ENCODE measurements at places on chromosomes 16 and 17. TPM values are rescaled to one million over a fixed set of nuclear protein-coding genes. Genes with fewer than 3 reads are reported as not detected.

ZP2 gene
- total RNA-seq = 0.27 TPM

MT3 gene
- total RNA-seq = 4.0 TPM

MYO15A gene
- 1.1 TPM for total RNA-seq

KRT31 gene
- total RNA-seq = not detected

HAP1 gene
- 0.10 TPM for total RNA-seq

SPIRE2 gene
- 51.7 TPM for total RNA-seq

LRRC37A gene
- total RNA-seq = 2.1 TPM

PIPOX gene
- 0.90 TPM for total RNA-seq

PNMT gene
- total RNA-seq = 0.47 TPM

CD79B gene
- total RNA-seq = 1.5 TPM

CHP2 gene
- total RNA-seq = 261 TPM

TP53TG3B gene
- not detected for total RNA-seq

UNC13D gene
- 35.0 TPM for total RNA-seq

MMP28 gene
- total RNA-seq = 62.5 TPM

LLGL2 gene
- total RNA-seq = 401 TPM

MAPT gene
- 2.9 TPM for total RNA-seq

HOXB3 gene
- 31.8 TPM for total RNA-seq

All from colonic mucosa (tissue), 4 donors.